NCI-H748 treated with DMSO at 0.1 percent for 48 hours (cell line): ENCODE measurements at places on chromosomes 5 and 9.

DNA sequence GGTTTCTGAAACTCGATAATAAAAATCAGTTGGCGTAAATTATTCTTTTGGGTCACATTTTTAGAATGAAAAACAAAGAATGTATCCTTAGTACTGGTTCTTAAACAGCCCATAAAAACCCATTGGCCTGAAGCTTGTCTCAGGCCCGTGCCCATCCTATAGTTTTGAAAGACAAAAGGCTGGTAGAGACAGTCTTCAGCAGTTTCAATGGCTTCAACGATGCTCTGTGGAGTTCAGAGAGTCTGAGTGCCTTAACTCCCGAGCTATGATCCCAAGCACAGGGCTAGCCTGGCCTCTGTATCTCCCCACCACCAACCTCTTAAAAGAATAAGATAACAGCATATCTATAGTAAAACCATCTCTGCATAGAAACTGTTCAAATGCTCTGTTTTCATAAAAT, 595.0 kb downstream of the CDH12 start:
- DNase-seq = no peak

- no peak for DNase-seq
These were observed 29.0 kb upstream of the GPR150 start for GRCh38 chr5:95590880-95591279.

GRCh38 chr5:150781706-150782614, 3.4 kb downstream of the SMIM3 start:
- DNase-seq = no peak

GRCh38 chr9:129138476-129139232, 27.4 kb downstream of the PTPA start:
- DNase-seq = no peak

DNA sequence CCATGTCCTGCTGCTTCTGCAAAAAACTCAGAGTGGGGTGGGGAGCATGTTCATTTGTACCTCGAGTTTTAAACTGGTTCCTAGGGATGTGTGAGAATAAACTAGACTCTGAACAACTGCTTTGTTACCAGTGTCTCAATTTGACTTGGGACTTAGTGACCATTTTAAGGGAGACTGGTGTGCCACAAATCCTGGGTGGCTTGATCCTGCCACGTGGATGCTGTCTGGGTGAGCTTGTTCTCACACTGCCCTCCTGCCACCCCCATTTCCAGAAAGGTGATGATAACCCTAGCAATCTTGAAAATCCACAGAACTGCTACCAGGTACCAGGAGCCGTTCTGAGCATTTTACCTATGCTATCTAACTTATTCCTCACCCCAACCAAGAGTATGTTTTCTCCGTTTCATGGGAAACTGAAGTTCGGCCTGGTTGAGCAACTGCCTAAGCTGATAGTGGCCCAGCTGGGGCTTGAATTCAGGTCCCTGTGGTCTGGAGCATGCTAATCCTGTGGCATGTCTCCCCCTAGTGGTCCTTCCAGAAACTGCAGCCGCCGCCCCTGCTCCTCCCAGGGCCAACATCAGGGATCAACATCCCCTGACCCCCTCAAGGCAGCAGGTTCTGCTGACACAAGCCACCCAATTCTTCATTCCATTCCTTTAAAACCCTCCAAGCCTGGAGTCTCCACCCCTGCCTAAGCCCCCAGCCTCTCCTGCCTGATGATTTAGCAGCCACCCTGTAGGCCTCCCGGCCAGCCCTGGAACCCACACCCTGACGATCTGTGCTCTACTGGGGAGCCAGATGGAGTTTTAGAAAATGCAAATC, 2.8 kb downstream of the IL3 start:
- DNase-seq = no peak
